ENCODE measurements at places on chromosomes 13 and 19. TPM values are rescaled to one million over a fixed set of nuclear protein-coding genes. Genes with fewer than 3 reads are reported as not detected.

SYT3 gene
- 0.52 TPM for total RNA-seq

EPS8L1 gene
- total RNA-seq = 3.2 TPM

ZNF471 gene
- 0.07 TPM for total RNA-seq

CCL25 gene
- total RNA-seq = not detected

MAB21L1 gene
- not detected for total RNA-seq

ZNF296 gene
- 12.1 TPM for total RNA-seq

PRSS57 gene
- total RNA-seq = 0.17 TPM

PLEKHF1 gene
- total RNA-seq = 8.5 TPM

TMC4 gene
- total RNA-seq = 0.77 TPM

OR7G2 gene
- not detected for total RNA-seq

KCNRG gene
- 0.75 TPM for total RNA-seq

PRR22 gene
- total RNA-seq = 2.5 TPM

MEIS3 gene
- 30.9 TPM for total RNA-seq

COG3 gene
- 15.5 TPM for total RNA-seq

SLC1A6 gene
- total RNA-seq = not detected

IPO5 gene
- 80.9 TPM for total RNA-seq

PTPRH gene
- total RNA-seq = 3.7 TPM

FPR1 gene
- 0.19 TPM for total RNA-seq

C19orf73 gene
- total RNA-seq = 1.6 TPM

CYP2A6 gene
- total RNA-seq = not detected

CD320 gene
- 93.5 TPM for total RNA-seq

LEUTX gene
- total RNA-seq = not detected

STK24 gene
- 67.8 TPM for total RNA-seq

CYP4F2 gene
- 0.07 TPM for total RNA-seq

CLASRP gene
- total RNA-seq = 63.0 TPM

OR7A17 gene
- not detected for total RNA-seq

ZC3H4 gene
- total RNA-seq = 20.2 TPM

SIGLEC12 gene
- not detected for total RNA-seq

LRRC63 gene
- total RNA-seq = 0.08 TPM

SSC5D gene
- total RNA-seq = 0.99 TPM

LACC1 gene
- total RNA-seq = 4.8 TPM

Measured in A549 treated with AZD2906 at 1 μM for 4 hours (cell line).